ENCODE measurements at places on chromosomes 1 and 21. TPM values are rescaled to one million over a fixed set of nuclear protein-coding genes. Genes with fewer than 3 reads are reported as not detected.

TNFRSF18 gene
- not detected for total RNA-seq

ADGRL4 gene
- 24.9 TPM for total RNA-seq

AIM2 gene
- total RNA-seq, result not detected

CA14 gene
- total RNA-seq, result not detected

DNA sequence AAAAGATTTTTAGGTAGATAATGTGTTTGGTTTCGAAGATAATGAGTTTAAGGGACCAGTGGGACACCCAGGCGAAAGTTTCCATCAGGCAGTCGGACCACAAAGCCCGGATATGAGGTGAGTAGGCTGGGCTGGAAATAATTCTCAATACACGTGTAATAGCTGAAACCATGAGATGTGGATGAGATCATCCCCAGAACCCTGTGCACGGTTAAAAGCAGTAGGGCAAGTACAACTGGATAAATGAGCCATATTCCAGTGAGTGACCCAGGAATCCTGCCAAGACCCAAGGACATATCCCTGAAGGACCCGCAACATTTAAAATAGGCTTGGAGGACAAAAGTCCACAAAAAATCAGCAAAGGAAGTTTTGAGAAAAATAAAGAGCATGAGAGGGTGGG is 21.5 kb upstream of the NHLH2 start:
- no peaks in the 10 kb centered on the region for H3K36me3 ChIP-seq
- H3K4me3 ChIP-seq, result no peak overlapping the region
- H3K27me3 ChIP-seq, result peaks cover 31% of the 10 kb centered on the region
- no peaks in the 10 kb centered on the region for H3K4me1 ChIP-seq
- DNase-seq, result no peak

DNA sequence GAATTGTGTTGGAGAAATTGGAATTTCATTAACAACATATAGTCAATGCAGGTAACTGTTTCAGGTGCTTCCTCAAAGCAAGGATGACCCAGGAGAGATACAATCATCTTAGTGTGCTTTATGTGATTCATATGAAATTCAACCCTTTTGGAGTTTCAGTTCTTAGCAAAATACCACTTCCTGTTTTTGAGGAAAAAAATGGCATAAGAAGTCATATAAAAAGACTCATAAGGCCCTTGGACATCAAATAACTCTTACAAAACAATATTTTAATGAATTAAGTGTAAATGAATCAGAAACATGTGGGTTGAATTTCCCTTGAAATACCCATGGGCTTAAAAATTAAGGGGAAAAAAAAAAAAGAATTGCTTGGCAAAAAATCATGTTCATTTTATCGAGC is 926.6 kb downstream of the LTN1 start:
- no peaks in the 10 kb centered on the region for H3K27me3 ChIP-seq
- H3K27ac ChIP-seq, result no peak overlapping the region
- H3K4me3 ChIP-seq, result no peak overlapping the region
- H3K4me1 ChIP-seq, result peaks cover 25% of the 10 kb centered on the region
- H3K36me3 ChIP-seq, result no peaks in the 10 kb centered on the region
- DNase-seq, result no peak

- no peak overlapping the region for H3K4me3 ChIP-seq
- peaks cover 2% of the 10 kb centered on the region for H3K27me3 ChIP-seq
- no peaks in the 10 kb centered on the region for H3K36me3 ChIP-seq
- H3K4me1 ChIP-seq, result peaks cover 47% of the 10 kb centered on the region
- no peak for DNase-seq
Measured at GRCh38 chr21:38794978-38795377, 10.8 kb upstream of the ETS2 start.

- no peaks in the 10 kb centered on the region for H3K36me3 ChIP-seq
- DNase-seq, result peak; percentile 68
- H3K4me3 ChIP-seq, result peak overlapping the region; percentile 72
- H3K4me1 ChIP-seq, result peaks cover 39% of the 10 kb centered on the region
Measured at GRCh38 chr1:219120624-219121544, 52.8 kb upstream of the LYPLAL1 start.

DNA sequence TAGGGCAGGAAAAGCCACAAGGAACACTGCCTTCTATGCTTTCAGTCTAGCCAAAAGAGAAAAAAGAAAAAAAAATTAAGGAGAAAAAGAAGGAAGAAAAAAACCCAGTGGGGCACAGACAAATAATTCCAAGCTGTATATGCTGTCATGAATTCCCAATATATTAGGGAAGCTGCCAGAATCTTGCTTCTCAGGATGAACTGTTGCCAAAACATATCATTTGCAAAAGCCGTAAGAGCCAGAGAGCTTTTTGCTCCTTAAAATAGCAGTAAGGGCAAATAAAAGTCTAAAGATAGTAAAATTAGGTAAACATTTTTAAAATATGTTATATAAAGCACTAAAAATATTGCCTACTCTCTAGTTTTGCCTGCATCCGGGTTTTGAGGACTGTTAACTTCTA is 52.1 kb downstream of the PGM1 start:
- H3K27ac ChIP-seq, result no peak overlapping the region
- no peak overlapping the region for H3K4me3 ChIP-seq
- peaks cover 16% of the 10 kb centered on the region for H3K4me1 ChIP-seq
- no peak for DNase-seq

DNA sequence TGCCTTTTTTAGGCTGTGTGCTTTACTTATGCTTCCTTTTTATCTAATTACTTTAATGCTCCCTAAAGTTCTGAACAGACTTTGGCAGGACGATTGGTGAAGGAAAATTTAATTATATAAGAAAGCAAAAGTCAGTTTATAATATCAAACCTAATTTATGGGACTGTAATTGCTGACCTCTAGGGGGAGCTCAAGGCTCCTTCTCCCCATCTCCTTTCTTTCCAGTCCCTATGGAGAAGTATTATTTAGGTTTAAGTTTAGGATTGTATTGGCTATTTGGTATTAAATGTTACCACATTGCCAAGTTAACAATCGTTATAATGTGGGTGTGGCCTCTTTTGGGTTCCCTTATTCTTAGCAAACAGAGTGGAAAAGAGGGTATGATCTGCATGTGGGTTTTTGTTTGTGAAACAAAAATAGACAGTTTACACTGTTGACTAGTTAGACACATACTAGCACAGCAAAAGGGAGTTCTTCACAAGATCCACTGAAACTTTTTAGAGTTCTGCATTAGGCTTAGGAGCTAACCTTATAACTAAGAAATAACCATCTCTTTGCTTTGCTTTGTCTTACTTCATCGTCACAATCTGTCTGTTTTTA is 48.2 kb upstream of the TNFSF4 start:
- no peak overlapping the region for H3K27ac ChIP-seq
- peak; percentile 24 for DNase-seq
- H3K4me3 ChIP-seq, result no peak overlapping the region
- no peaks in the 10 kb centered on the region for H3K27me3 ChIP-seq
- peaks cover 15% of the 10 kb centered on the region for H3K36me3 ChIP-seq
